ENCODE measurements at places on chromosomes 3 and 15. TPM values are rescaled to one million over a fixed set of nuclear protein-coding genes. Genes with fewer than 3 reads are reported as not detected.

DNA sequence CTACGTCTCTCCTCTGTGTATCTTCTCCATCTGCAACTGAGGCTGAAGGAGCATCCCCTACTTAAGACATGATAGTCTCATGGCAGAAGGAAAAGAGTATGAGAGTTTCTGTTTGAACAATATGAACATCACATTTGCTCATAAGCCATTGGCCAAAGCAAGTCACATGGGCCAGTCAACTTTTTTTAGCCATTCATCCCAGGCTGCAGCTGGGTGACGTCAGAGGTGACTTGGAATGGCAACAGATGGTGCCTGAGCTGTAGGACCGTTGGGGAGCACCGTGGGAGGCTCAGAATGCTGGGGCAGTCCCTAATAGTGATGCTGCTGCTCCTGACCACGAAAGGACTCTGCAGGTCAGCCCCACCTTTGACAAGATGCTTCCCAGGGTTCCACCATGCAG, 58.7 kb downstream of the CRTC3 start:
- H3K27me3 ChIP-seq = no peaks in the 10 kb centered on the region
- H3K4me3 ChIP-seq = no peak overlapping the region
- no peak overlapping the region for H3K27ac ChIP-seq

DNA sequence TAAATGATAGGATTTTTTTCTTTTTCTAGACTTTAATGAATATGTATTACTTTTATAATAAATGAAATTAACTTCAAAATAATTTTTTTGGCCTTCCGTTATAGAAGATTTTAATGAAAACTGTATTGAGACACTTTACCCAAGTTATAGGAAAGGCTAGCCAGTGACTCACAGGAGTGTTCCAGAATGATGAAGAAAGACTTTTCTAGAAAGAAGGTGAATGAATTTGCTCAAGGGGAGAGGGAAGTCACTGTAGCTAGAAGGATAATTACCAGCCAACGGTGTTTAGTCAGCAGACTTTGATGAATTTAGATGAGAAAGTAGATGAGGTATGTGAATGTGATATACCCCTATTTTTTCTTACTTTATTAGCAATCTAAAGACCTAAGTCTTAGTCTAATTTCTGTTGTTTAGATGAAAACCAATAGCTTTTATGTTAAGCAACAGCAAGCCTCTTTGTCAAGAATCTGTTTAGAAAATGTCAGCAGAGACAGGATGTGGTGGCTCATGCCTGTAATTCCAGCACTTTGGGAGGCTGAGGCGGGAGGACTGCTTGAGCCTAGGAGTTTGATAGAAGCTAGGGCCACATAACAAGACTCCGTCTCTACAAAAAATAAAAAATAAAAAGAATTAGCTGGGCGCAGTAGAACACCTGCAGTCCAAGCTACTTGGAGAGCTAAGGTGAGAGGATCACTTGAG, 3.2 kb downstream of the ALAS1 start:
- no peaks in the 10 kb centered on the region for H3K27me3 ChIP-seq
- H3K36me3 ChIP-seq = peaks cover 63% of the 10 kb centered on the region
- H3K4me3 ChIP-seq = no peak overlapping the region
- H3K27ac ChIP-seq = no peak overlapping the region
- H3K4me1 ChIP-seq = peaks cover 6% of the 10 kb centered on the region
- no peak for DNase-seq

DNA sequence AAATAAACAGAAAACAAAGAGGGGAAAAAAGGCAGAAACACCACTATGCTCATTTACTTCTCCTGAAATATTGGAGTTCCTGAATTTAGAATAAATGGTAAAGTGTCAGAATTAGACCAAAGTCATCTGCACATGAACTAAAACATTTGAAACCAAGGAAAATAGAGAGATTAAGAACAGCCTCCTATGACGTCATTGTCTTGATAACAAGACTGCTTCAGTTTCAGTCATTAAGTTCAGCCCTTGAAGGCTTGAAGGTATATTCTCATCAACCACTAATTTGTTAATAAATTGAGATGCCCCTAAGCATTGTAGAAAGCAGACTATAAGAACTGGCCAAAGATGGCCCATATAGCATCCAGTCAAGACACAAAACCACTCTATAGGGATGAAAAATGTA, 2.5 kb downstream of the SUMF1 start:
- no peak overlapping the region for H3K27ac ChIP-seq
- no peak for DNase-seq
- H3K4me3 ChIP-seq = no peak overlapping the region
- H3K36me3 ChIP-seq = no peaks in the 10 kb centered on the region

The EAF2 gene
- total RNA-seq = 1.7 TPM

- no peaks in the 10 kb centered on the region for H3K36me3 ChIP-seq
- H3K27me3 ChIP-seq = no peaks in the 10 kb centered on the region
- DNase-seq = peak; percentile 58
Measured at GRCh38 chr15:57411945-57412768, 35.9 kb downstream of the CGNL1 start.

The SCG3 gene
- 0.14 TPM for total RNA-seq

- H3K36me3 ChIP-seq = no peaks in the 10 kb centered on the region
- no peak overlapping the region for H3K27ac ChIP-seq
- peaks cover 4% of the 10 kb centered on the region for H3K4me1 ChIP-seq
- H3K4me3 ChIP-seq = no peak overlapping the region
- H3K27me3 ChIP-seq = no peaks in the 10 kb centered on the region
- DNase-seq = no peak
Measured at GRCh38 chr15:67019069-67019468, 46.3 kb upstream of the SMAD3 start.

GRCh38 chr3:172208586-172209332, 169.4 kb downstream of the FNDC3B start:
- H3K36me3 ChIP-seq = no peaks in the 10 kb centered on the region
- no peaks in the 10 kb centered on the region for H3K27me3 ChIP-seq
- no peak for DNase-seq
- H3K4me1 ChIP-seq = peaks cover 11% of the 10 kb centered on the region
- H3K4me3 ChIP-seq = no peak overlapping the region

The P2RY12 gene
- not detected for total RNA-seq

GRCh38 chr3:79354179-79354688, 413.6 kb downstream of the ROBO1 start:
- H3K36me3 ChIP-seq = no peaks in the 10 kb centered on the region
- peak overlapping the region; percentile 76 for H3K27ac ChIP-seq

- no peak for DNase-seq
- H3K4me3 ChIP-seq = no peak overlapping the region
- H3K4me1 ChIP-seq = peaks cover 5% of the 10 kb centered on the region
Measured at GRCh38 chr15:98907927-98908471, 99.6 kb downstream of the PGPEP1L start.

- H3K4me1 ChIP-seq = peaks cover 12% of the 10 kb centered on the region
- no peak for DNase-seq
- H3K27ac ChIP-seq = no peak overlapping the region
Measured at GRCh38 chr15:71883447-71883846, 73.1 kb downstream of the NR2E3 start.

DNA sequence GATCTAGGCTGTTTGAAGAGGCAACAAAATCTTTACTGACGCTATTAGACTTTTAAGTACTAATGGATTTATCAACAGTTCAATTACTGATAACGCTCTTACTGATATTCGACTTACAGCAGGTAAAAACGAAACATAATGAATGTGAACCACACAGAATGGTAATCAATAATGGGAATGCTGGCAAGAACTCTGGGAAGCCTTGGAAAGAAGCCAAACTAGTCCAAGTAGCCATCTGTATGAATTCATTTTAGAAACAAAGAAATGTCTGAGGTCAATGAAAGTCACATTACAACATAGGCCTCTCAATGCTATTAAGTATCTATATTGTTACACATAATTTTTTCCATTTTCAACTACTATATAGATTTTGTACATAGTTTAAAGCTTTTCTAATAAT, 130.0 kb downstream of the DMXL2 start:
- no peak overlapping the region for H3K4me3 ChIP-seq
- H3K27me3 ChIP-seq = no peaks in the 10 kb centered on the region
- no peak for DNase-seq
- H3K27ac ChIP-seq = no peak overlapping the region

DNA sequence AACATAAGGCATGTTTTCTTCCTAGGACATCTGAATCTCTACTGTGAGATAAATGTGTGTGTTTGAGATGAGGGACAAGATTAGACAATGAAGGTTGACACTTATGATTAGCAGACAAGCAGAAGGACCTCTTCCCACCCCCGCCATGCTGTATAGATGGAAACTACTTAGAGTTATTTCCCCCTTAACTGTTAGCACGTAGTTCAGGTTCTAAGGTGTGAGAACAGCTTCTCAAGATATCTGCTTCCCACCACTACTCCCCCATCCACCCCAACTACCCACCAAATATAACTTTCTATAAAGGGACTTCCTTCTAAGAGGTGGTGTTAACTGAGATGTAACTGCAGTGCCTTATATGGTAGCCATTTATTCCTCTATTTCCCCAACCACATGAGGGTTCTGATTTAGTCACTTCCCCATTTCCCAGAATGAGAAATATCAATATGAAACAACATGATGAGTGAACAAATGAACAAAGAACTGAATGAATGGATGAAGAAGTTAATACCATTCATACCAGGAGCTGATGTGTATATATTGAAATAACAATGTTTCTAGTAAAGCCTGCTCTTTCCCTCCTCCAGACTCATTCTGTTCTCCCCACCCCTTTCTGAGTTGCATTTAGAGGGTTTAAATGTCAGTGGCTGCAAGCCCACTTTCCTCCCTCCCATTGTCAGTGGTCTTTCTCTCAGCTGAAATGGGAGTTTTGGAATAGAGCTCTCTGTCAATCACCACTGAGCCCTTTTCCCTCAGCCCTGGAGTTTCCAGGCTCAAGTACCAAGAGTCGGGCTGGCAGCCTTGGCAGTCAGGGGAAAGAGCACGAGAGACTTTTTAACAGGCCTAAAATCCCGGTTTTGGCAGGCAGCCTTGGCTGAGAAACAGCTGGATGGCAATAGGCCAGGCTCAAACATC, 7.7 kb upstream of the RFTN1 start:
- no peaks in the 10 kb centered on the region for H3K27me3 ChIP-seq
- H3K27ac ChIP-seq = no peak overlapping the region
- no peak overlapping the region for H3K4me3 ChIP-seq
- H3K4me1 ChIP-seq = peaks cover 7% of the 10 kb centered on the region
- peak; percentile 4 for DNase-seq
- no peaks in the 10 kb centered on the region for H3K36me3 ChIP-seq

The TEX264 gene
- 74.1 TPM for total RNA-seq

GRCh38 chr15:88657326-88658069, 18.7 kb downstream of the ISG20 start:
- no peak overlapping the region for H3K27ac ChIP-seq
- DNase-seq = peak; percentile 71
- no peaks in the 10 kb centered on the region for H3K36me3 ChIP-seq
- H3K4me1 ChIP-seq = no peaks in the 10 kb centered on the region
- H3K27me3 ChIP-seq = peaks cover 3% of the 10 kb centered on the region

DNA sequence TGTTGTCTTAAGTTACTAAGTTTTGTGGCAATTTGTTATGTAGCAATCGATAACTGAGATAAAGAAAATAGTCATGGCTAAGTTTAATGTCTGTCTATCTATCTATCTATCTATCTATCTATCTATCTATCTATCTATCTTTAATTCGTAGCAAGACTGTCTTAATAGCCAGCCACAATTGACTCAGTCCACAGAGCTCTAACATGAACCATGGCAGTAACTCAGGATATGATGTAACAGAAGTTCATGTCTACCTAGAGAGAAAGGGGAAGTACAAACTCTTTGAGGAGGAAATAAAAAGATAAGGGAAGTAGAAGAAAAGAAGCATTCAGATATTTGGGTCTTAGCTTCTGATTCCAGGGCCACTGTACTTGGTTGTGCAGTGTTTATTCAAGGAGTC, 61.5 kb upstream of the FNDC3B start:
- no peaks in the 10 kb centered on the region for H3K27me3 ChIP-seq
- peaks cover 8% of the 10 kb centered on the region for H3K4me1 ChIP-seq
- H3K4me3 ChIP-seq = no peak overlapping the region
- DNase-seq = no peak

The ALDH1L1 gene
- 1.3 TPM for total RNA-seq

GRCh38 chr3:180362081-180362480, 239.9 kb upstream of the TTC14 start:
- H3K36me3 ChIP-seq = no peaks in the 10 kb centered on the region
- H3K27me3 ChIP-seq = no peaks in the 10 kb centered on the region
- H3K4me1 ChIP-seq = no peaks in the 10 kb centered on the region
- no peak overlapping the region for H3K27ac ChIP-seq
- DNase-seq = no peak

The ZNF501 gene
- total RNA-seq = 11.5 TPM

GRCh38 chr3:150030841-150031240, 60.1 kb upstream of the PFN2 start:
- no peak overlapping the region for H3K4me3 ChIP-seq
- DNase-seq = no peak
- no peaks in the 10 kb centered on the region for H3K36me3 ChIP-seq
- H3K27me3 ChIP-seq = no peaks in the 10 kb centered on the region
- H3K27ac ChIP-seq = no peak overlapping the region
- H3K4me1 ChIP-seq = peaks cover 9% of the 10 kb centered on the region

DNA sequence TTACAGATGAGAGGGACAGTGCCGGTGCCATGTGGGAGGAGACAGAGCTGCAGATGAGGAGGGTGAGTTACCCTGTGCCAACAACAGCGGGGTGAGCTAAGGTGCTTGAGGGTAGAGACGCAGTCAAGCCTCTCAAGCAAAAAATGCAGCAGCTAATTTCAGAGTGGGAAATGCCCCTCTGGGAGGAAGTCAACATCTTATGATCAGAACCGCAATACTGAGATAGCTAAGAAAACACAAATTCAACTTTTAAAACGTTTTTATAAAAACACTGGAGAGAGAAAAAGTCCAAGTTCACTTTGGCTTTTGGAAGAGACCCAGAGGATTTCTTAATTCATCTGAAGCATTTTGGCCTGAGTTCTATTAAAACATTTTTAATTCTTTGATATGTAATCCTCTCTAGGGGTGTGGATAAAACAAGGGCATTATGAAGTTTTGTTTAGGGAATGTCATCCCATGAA, 319.2 kb downstream of the SLC9A9 start:
- H3K36me3 ChIP-seq = no peaks in the 10 kb centered on the region
- no peak overlapping the region for H3K27ac ChIP-seq
- H3K4me3 ChIP-seq = no peak overlapping the region

- no peaks in the 10 kb centered on the region for H3K36me3 ChIP-seq
- DNase-seq = peak; percentile 18
- no peaks in the 10 kb centered on the region for H3K4me1 ChIP-seq
- no peak overlapping the region for H3K27ac ChIP-seq
- H3K4me3 ChIP-seq = no peak overlapping the region
- H3K27me3 ChIP-seq = no peaks in the 10 kb centered on the region
Measured at GRCh38 chr3:79161941-79162340, 605.9 kb downstream of the ROBO1 start.

- DNase-seq = no peak
- no peaks in the 10 kb centered on the region for H3K27me3 ChIP-seq
- H3K4me1 ChIP-seq = no peaks in the 10 kb centered on the region
- H3K4me3 ChIP-seq = peak overlapping the region; percentile 62
- H3K36me3 ChIP-seq = no peaks in the 10 kb centered on the region
Measured at GRCh38 chr3:150703299-150703755, 393 bp downstream of the ERICH6 start.

- no peaks in the 10 kb centered on the region for H3K36me3 ChIP-seq
- no peaks in the 10 kb centered on the region for H3K27me3 ChIP-seq
- no peak for DNase-seq
- no peaks in the 10 kb centered on the region for H3K4me1 ChIP-seq
Measured at GRCh38 chr3:195421400-195421799, 21.4 kb downstream of the ACAP2 start.

The GOLGA6D gene
- total RNA-seq = 0.06 TPM

Measured in cardiac muscle cell (in vitro differentiated cells and primary cell).